ENCODE measurements at places on chromosomes 5 and 9. TPM values are rescaled to one million over a fixed set of nuclear protein-coding genes. Genes with fewer than 3 reads are reported as not detected.

GRCh38 chr5:16081376-16081955, 98.1 kb downstream of the MARCHF11 start:
- no peaks in the 10 kb centered on the region for H3K4me1 ChIP-seq
- H3K27me3 ChIP-seq: no peaks in the 10 kb centered on the region
- no peaks in the 10 kb centered on the region for H3K36me3 ChIP-seq

DNA sequence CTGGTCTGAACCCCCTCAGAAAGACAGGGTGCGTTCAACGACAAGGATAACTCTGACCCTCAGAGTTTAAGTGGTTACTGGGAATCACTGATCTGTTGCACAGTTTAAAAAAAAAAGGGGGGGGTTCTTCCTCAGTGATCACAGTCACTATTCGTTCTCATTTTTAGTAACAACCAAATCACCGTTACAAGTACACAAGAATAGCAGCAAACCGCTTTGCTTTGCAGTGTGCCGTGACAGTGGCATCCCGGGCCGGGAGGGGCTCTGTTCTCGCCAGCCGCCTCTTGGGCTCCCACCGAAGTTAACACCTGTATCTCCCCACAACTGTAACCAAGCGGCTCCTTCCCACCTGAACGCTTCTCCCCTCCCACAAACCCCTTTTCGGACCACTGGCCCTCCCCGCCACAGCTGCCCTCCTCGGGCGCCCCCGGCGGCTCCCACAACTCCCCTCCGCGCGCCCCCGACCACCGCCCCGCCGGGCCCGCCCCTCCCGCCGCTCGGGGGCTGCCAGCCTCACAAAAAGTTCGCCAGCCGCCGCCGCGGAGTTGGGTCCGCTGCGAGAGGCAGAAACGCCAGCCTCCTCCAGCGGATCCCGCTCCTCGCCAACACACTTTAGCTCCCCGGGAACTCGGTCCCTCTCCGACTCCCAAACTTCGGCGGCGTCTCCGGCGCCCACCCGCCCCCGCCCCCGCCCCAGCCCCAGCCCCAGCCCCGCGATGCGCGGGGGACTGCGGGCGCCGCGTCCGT, 1.2 kb downstream of the SSBP2 start:
- peak overlapping the region; percentile 74 for H3K27ac ChIP-seq
- H3K27me3 ChIP-seq: peaks cover 10% of the 10 kb centered on the region
- no peaks in the 10 kb centered on the region for H3K36me3 ChIP-seq

The FGFR4 gene
- polyA plus RNA-seq: 169 TPM

The DCANP1 gene
- polyA plus RNA-seq: 0.10 TPM

The TERT gene
- 0.33 TPM for polyA plus RNA-seq

The GOLGA1 gene
- 20.2 TPM for polyA plus RNA-seq

- H3K4me3 ChIP-seq: no peak overlapping the region
- H3K4me1 ChIP-seq: no peaks in the 10 kb centered on the region
- no peaks in the 10 kb centered on the region for H3K27me3 ChIP-seq
- no peak for DNase-seq
Measured at GRCh38 chr9:6869081-6869948, 111.5 kb downstream of the KDM4C start.

The OR1Q1 gene
- polyA plus RNA-seq: 0.21 TPM

The PPP3R2 gene
- polyA plus RNA-seq: not detected

DNA sequence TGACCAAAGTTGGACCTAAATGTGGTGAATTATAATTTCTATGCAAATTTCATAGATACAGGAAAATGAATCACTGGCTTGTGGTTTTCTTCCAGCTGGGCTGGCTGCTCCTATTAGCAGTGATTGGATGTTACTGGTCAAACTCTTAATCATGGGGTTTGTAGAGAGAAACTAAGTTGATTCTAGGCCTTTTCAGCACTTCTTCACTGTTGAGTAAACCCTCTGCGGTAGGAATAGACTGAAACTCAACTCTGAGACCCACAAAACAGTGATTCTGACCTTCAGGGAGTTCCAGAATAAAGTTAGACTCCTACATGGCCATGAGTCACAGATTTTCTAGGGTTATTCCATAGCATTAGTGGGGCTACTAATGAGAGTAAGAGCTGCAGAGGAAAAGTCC, 47.9 kb upstream of the FKTN start:
- H3K4me3 ChIP-seq: no peak overlapping the region
- DNase-seq: no peak
- peaks cover 8% of the 10 kb centered on the region for H3K36me3 ChIP-seq
- no peaks in the 10 kb centered on the region for H3K27me3 ChIP-seq

All from left lung (tissue), 14 donors.